NCI-H2081 (cell line): ENCODE measurements at places on chromosomes 16 and 17.

GRCh38 chr17:75820094-75821080 lies 23.8 kb downstream of the UNC13D start:
- no peak for DNase-seq

DNA sequence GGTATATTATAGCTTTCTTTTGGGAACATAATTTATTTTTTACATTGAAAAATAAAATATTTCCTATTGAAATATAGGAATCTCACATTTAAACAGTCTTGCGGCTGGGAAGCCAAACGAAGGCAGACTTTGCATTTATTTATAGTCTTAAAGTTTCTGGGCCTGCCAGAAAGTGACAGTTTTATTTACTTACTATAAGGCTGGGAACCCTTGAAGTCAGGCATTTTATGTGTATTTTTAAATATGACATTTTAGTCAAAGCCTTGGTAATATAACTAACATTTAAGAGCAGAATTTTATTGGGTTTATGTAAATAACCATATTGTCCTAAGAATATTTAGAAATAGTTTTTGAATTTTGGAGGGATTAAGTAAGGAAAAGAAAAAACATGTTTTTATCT lies 97.5 kb downstream of the TANGO6 start:
- no peak for DNase-seq

DNA sequence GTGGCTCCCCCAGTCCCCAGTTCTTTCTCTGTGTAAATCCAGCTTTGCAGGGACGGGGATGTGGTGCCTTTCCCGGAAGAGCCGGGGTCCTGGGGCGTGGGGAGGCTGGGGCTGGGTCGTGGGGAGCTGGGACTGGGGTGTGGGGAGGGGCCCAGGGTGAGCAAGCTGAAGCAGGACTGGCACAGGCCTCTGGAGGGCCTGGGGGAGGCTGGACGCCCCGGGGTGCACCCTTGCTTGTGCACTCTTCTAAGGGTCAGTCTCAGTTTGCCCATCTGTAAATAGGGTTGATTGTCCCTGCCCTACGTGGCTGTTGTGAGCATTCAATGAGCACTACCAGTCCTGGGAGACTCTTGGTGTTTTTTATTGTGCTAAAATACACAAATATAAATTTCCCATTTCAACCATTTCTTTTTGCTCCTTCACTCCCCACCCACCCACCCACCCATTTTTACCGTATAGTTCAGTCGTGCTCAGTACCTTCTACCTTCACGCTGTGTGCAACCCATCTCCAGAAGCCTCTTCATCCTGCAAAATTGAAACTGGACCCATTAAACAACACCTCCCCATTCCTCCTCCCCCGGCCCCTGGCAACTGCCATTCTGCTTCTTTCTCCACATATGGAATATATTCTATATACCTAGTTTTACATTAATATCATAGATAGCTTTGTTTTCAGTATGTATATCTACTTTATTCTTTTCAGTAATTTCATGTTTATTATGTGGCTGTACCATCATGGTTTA lies 7.8 kb upstream of the TBC1D3B start:
- no peak for DNase-seq

GRCh38 chr17:49162866-49163265 lies 30.3 kb downstream of the B4GALNT2 start:
- DNase-seq, result no peak

GRCh38 chr17:1076982-1077302 lies 80.0 kb downstream of the TIMM22 start:
- no peak for DNase-seq
